ENCODE measurements at places on chromosomes 1 and 21. TPM values are rescaled to one million over a fixed set of nuclear protein-coding genes. Genes with fewer than 3 reads are reported as not detected.

- DNase-seq = no peak
Observed at GRCh38 chr1:8367571-8368194, 49.8 kb downstream of the SLC45A1 start.

GRCh38 chr1:55214212-55214933 is 791 bp downstream of the USP24 start:
- DNase-seq = no peak

The KRTAP7-1 gene
- total RNA-seq = not detected

- no peak for DNase-seq
Observed at GRCh38 chr1:39404876-39405275, 86.6 kb upstream of the BMP8A start.

The NME7 gene
- 4.2 TPM for total RNA-seq

GRCh38 chr1:71647513-71648300 is 566.9 kb upstream of the ZRANB2 start:
- DNase-seq = no peak

DNA sequence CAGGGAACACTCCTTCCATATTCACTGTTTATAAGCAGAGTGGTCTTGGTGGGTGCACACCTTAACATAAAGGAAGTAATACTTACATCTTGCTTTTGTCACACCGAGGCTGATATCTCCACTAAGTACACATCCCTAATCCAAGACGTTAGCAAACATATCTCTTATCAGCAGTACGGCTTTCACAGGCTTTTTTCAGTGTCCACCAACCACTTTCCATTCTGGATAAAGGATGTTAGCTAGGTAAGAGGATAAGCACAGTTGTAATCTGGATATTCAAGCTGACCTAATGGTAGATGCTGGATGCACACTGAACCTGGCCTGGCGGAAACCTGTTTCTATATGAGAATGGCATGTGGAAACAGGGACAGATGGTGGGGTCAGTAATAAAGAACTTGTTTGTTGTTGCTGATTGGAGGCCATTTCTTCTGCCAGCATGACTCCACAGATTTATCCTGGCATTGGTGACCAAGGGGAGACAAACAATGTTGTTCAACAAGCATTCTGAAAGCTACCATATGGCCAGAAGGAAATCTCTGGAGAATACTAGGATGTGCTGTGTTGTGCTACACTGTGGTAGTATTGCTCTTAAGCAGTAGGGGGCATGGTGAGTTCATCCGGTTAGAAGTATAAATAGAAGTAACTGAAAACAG is 416.4 kb downstream of the PTBP2 start:
- peak; percentile 20 for DNase-seq

- no peak for DNase-seq
Observed at GRCh38 chr1:207009182-207009850, 23.2 kb downstream of the C1orf116 start.

- no peak for DNase-seq
Observed at GRCh38 chr21:41682719-41683179, 84.1 kb downstream of the RIPK4 start.
